Activated T-cell treated with anti-CD3 and anti-CD28 coated beads, Interleukin-2, amount 50 U/mL, for 4 hours (primary cell): ENCODE measurements at places on chromosomes 2 and 18.

DNA sequence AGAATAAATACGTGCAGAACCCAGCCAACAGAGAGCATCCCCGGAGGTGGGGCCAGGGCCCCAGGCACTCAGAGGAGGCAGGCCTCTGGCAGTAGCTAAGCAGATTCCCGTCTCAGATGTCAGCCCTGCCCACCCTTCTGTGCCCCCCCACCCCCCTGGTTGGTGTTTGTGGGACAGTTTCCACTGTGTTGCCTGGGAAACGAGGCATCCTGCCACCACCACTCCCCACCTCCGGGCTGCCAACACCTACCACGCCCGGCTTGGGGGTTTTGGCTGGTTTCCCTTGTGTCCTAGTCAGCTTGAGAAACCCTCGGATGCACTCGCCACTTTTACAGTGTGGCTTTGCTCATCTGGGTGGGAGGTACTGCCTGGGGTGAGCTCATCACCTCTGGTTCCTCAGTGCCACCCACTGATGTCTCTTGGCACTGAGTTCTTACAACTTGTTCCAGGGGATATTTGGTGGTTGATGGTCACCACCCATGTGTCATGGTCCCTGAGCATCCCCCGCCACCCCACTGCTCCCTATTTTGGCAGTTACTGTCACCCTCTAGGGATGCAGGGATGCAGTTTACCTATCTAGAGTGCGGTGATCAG is 72.4 kb upstream of the YWHAQ start:
- DNase-seq, result peak; percentile 64

DNA sequence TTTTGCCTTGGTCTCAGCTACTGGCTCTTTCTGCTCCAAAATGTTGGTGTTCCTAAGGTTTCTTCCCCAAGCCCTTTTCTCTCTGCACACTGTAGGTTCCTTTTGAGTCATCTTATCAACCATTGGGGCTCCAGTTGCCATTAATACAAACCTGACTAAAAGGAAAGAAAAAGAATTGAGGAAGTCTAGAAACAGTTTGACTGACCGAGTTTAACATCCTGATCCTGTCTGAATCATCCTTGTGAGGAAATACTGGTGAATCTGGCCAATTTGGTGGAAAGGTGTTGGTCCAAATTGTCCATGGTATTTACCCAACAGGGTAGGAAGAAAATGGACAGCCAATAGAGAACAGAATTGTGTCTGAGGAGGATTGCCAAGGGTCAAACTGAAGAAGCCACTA is 38.3 kb downstream of the CRYGD start:
- DNase-seq, result no peak

- DNase-seq, result no peak
Observed at GRCh38 chr2:239295377-239296019, 105.3 kb downstream of the HDAC4 start.

DNA sequence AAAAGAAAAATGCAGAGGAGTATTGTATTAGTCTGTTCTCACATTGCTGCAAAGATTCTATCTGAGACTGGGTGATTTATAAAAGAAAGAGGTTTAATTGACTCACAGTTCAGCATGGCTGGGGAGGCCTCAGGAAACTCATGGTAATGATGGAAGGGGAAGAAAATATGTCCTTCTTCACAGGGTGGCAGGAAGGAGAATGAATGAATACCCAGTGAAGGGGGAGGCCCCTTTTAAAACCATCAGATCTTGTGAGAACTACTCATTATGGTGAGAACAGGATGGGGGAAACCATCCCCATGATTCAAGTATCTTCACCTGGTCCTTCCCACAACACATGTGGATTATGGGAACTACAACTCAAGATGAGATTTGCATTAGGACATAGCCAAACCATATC is 9.1 kb upstream of the PLCL1 start:
- DNase-seq, result no peak

- no peak for DNase-seq
Observed at GRCh38 chr2:133655610-133656009, 87.3 kb upstream of the NCKAP5 start.

DNA sequence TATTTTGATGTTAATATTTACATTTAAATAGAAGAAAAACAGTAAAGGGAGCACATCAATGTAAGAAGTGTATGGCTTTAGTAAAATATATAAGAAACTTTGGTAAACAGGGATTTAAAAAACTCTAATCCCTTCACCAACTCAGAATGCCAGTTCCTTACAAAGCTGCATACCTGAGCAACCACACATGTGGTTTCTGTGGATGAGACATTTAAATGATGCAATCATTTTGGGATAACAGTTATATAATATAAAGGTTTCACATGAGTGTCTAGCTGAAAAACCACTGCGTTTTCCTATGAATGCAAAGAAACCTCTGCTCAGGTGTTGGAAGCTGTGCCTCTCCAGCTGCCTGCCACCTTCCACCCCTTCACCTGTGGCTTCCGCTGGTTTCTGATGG is 209.1 kb upstream of the REV1 start:
- DNase-seq, result no peak

GRCh38 chr2:156800065-156800653 is 364.0 kb downstream of the GPD2 start:
- no peak for DNase-seq

DNA sequence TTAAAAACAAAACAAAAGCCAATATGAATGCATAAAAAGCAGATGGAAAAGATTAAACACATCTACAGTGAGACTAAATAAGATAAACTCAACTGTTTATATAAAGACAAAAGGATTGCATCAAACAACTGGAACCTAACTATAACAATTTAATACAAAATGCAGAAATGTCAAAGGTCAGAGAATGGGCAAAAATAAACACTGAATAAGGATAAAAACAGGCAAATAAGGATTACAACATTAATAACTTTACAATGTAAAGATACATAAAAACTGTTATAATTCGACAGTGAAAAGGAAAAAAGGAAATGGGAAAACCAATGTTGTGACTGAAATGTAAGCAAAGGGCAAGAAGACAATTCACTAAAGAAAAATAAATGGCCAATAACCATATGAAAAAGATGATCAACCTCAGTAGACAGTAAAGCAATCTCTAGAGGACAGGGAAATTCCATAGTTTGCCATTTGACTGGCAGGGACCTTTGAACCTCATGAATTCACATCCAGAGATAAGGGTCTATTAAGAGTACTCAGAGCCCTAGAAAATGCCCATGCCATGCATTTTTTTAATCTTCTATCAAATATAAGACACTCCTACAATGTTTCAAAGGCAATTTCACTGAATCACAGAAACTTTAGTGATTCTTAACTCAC is 83.7 kb downstream of the TMEM131 start:
- no peak for DNase-seq

- no peak for DNase-seq
Observed at GRCh38 chr18:5142131-5142530, 54.9 kb downstream of the AKAIN1 start.

- DNase-seq, result no peak
Observed at GRCh38 chr2:53969285-53969967, 1.4 kb downstream of the PSME4 start.

GRCh38 chr2:233270366-233270765 is 18.9 kb downstream of the ATG16L1 start:
- DNase-seq, result no peak

DNA sequence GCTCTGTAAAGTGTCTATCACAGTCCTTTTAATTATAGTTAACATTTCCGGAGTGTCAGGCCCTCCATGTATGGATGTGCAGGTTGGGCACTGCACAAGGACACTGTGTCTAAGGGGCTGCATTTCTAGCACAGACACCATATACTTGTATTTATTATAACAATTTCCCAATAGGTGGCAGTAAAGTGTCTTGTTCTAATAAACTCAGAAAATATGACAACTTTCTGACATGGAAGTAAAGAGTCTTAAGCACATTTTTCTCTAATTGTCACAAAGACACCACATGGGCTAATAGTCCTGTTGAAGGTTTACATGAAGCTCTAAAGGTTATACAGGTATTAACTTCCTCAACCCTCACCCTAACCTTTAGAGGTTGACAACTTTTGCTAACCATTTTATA is 156.6 kb downstream of the DYSF start:
- no peak for DNase-seq

- no peak for DNase-seq
Observed at GRCh38 chr18:9436206-9436929, 38.9 kb upstream of the RALBP1 start.

- no peak for DNase-seq
Observed at GRCh38 chr2:56229397-56230060, 45.7 kb downstream of the CCDC85A start.

DNA sequence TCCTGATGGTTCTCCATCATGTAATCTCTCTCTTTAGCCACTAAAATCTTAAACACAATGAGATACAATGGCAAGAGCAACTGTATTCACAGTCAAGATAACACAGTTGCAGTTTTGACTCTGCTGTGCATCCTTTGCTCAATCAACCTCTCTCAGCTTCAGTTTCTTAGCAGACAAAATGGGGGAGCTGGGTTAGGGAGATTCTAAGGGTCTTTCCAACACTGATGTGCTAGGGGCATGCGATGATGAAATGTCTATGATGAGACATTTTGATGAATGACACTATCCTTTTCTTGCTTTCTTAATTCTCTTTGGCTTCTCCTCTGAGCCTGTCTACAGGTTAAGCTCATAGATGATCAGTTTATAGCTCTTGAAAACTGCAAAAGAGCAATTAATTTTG is 1.1 kb downstream of the SERPINB10 start:
- DNase-seq, result no peak

DNA sequence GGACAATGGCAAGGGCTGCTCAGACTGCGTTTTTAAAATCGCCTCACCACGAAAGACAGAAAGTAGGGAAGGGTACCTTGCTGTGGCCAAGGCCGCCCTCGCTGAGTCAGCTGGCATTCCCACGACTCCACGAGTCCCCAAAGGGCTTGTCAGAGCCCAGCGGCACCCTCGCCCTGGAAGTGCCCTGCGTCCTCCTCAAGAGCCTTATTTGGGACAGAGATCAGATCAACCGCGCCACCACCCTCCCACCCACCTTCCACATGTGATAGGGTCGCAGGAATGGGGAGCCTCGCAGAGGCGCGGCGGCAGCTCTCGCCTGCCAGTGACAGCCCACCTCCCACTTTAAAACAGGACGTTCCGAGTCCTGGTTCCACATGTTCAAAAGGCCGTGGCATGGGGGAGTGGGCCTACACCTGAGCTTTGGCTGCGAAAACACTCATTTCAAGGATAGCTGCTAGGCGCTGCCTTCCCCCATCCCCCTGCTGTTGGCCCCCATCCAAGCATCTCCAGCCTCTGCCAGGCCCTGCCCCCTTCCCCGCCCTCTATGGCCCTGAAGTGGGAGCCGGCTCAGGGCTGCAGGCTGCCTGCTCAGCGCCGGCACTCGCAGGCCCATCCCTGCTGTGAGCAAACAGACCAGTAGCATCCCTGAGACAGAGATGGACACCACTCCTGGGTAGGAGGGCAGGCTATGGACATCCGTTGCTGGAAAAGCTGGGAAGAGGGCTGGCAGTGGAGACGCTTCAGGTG is 38.1 kb upstream of the ARHGEF4 start:
- DNase-seq, result no peak

GRCh38 chr18:3466045-3466444 is 16.1 kb downstream of the TGIF1 start:
- no peak for DNase-seq

DNA sequence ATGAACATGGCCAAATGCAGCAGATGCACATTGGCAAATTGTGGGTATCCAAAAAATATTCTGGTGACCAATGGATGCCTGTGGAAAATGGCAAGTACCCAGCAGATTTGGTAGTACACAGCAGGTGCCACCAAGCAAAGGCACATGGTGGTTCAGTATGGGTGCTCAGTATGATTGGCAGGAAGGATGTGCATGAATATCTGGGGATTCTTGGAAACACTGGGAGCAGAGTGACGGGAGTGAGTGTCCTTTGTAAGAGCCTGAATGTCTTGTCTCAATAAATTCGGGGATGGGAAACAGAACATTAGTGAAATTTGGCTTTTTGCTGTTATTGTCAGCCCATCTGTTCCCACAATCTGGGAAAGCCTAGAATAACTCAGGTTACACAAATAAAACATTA is 36.8 kb upstream of the ACADL start:
- DNase-seq, result no peak

DNA sequence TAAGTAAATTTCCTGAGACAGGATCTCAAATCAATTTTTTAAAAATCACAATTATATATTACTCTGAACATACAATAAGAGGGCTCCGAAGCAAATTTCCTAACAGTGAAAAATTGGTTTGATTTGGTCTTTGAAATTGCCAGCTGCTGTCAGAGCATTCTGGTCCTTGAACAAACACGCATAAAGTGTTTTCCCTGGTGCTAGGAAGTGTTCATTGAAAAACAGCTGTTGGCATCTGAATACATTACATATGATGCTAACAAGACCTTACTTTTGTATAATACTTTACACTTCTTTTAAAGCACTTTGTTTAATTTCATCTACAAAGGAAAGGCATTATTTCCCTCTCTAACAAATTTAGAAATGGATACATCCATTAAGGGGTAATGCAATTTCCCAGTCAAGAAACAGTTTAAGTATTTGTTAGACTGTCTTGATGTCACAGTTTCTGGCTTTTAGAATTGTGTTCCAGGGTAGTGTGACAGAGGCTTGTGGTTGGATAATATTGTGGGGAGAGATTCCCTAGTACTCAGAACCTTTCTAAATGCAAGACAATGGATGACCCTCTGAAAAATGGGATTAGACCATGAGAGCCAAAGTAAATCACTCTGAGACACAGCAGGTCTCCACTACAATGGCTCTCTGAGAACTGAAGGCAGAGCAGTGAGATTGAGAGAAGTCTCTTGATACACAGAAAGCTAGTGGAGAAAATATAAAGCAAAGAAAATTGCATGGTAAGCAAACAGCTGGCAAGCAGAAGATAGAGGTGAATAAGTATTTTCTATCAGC is 299.0 kb downstream of the TRIB2 start:
- no peak for DNase-seq

DNA sequence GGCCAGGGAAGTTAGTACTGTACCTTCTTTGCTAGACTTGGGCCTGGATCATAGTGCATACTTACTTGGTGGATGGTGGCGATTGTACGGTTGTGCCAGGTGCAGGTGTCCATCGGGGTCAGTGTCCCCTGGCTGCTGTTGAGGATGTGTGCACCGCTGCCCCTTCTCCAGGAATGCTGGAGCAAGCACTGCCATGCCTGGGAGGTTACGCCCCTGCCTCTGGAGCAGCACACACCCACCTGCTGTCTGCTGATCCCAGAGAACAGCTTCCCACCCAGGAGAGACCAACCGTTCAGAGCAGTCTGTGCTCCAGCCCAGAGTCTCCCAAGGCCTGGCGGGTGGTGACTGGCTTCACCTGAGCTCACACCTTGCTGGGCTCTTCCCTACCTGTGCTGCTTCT is 286.8 kb upstream of the HS6ST1 start:
- DNase-seq, result no peak

- DNase-seq, result no peak
Observed at GRCh38 chr2:219381448-219381847, 6.3 kb downstream of the DNPEP start.

GRCh38 chr2:78202986-78203670 is 681.0 kb upstream of the LRRTM4 start:
- DNase-seq, result no peak

GRCh38 chr2:181680055-181680936 is at the start of gene NEUROD1:
TSS of gene NEUROD1 (minus strand) at chr2:181680517. CDS start at chr2:181678860, 1,657 bp downstream.
- DNase-seq, result no peak

- no peak for DNase-seq
Observed at GRCh38 chr2:186503827-186504606, 18.0 kb downstream of the ZC3H15 start.
